Stimulated activated CD4-positive, alpha-beta T cell treated with anti-CD3 and anti-CD28 coated beads, Interleukin-15, amount 100 ng/mL, for 48 hours (primary cell): ENCODE measurements at places on chromosomes 16 and 17.

- DNase-seq, result no peak
Measured at GRCh38 chr16:53626811-53627210, 76.8 kb downstream of the RPGRIP1L start.

- peak; percentile 26 for DNase-seq
Measured at GRCh38 chr17:39813631-39814030, 50.5 kb downstream of the IKZF3 start.

DNA sequence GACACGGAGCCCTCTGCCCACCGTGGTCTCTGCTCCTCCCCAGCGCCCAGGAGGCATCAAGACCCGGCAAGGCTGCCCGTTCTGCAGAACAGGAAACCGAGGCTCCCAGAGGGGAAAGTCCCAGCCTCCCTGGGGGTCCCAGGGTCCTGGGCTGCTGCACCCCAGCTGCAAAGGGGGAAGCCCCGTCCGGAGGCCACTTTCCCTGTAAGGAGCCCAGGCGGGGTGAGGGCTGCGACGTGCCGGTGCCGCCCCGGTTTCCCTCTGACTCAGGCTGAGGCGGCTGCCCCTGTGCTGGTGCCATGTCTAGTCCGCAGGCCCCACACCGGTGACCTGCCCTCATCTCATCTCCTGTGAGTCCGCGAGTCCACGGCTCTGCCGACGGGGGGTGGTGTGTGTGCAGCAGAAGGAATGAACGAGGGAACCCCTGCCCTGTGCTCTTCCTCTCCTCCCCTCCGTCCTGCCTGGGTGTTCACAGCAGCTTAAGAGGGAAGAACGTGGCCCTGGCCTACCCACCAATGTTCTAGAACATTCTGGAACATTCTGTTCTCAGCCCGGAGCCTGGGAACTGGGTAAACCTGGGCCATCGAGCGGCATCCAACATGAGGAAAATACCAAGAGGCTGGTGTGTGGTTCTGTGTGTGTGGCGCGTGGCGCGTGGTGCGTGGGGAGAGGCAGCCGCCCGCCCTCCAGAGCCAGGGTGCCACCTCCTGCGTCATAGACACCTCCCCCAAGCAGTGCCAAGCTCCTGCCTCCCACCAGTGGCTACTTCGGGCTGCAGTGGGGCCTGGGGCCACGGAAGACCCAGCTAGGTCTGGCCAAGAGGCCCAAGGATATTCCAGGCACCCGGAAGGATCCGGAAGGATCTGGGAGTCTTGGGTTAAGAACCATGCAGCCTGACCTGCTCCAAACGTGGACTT, 7.0 kb upstream of the CBFA2T3 start:
- no peak for DNase-seq

GRCh38 chr17:15411384-15412198, 55.8 kb downstream of the CDRT4 start:
- no peak for DNase-seq

DNA sequence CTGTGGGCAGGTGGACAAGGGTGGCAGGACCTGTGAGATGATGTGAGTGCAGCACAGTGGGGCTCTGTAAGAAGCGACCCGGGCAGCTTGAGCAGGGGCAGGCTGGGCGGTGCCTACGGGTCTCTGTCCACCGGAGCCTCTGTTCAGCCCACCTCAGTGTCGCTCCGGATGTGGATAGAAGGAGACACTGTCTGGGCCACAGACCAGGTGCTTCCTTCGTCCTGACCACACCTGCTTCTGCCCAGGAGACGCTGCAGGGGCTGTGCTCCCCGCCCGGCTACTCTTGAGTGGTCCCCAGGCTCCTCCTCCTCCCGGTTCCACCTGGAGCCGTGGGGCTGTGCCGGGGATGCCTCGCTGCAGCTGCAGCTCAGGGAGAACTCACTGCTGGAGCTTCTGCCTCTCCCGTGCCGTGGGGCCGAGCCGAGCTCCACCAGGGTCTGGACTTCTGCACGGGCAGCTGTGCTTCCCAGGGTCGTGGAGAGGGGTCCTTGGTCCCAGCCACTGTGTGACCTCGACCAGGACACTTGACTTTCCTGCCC, 21.5 kb downstream of the METRNL start:
- no peak for DNase-seq

DNA sequence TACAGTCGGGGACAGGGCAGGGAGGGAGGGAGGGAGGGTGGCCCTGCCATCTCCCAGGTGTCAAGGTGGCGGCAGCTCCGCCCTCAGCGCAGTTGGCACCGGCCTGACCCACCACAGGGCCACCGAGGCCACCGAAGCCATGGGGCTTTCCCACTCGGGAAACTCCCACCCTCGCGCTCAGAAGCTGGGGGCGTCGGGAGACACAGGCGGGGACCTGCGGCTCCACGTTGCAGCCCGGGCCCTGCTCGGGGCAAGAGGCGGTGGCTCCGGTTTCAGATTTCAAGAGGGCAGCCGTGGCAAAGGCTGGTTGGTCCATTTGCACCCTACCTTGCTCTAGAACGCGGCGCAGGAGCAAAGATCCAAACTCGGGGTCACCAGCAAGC, 544 bp downstream of the CYB561 start:
- no peak for DNase-seq

GRCh38 chr17:36148559-36149295, 27.7 kb downstream of the TBC1D3B start:
- peak; percentile 43 for DNase-seq

- DNase-seq, result no peak
Measured at GRCh38 chr16:80743273-80743672, 61.1 kb downstream of the CDYL2 start.

DNA sequence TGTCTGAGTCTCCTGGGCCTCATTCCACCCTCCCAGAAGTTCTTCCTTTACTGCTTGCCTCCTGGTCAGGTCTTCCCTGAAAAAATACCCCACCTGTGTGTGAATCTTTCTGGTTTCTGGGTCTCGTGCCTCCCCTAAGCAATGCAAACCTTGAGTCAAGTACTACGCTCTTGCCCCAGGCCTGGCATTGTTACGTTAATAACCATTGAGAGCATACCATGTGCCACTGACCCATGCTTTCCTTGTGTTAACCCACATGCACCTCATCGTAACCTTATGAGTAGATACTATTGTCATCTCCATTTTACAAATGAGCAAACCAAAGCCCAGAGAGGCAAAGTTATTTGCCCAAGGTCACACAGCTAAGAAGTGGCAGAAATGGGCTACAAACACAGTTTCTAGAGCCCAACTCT, 25.4 kb upstream of the TOB1 start:
- no peak for DNase-seq

GRCh38 chr16:739560-740458, 988 bp downstream of the CIAO3 start:
- DNase-seq, result no peak

DNA sequence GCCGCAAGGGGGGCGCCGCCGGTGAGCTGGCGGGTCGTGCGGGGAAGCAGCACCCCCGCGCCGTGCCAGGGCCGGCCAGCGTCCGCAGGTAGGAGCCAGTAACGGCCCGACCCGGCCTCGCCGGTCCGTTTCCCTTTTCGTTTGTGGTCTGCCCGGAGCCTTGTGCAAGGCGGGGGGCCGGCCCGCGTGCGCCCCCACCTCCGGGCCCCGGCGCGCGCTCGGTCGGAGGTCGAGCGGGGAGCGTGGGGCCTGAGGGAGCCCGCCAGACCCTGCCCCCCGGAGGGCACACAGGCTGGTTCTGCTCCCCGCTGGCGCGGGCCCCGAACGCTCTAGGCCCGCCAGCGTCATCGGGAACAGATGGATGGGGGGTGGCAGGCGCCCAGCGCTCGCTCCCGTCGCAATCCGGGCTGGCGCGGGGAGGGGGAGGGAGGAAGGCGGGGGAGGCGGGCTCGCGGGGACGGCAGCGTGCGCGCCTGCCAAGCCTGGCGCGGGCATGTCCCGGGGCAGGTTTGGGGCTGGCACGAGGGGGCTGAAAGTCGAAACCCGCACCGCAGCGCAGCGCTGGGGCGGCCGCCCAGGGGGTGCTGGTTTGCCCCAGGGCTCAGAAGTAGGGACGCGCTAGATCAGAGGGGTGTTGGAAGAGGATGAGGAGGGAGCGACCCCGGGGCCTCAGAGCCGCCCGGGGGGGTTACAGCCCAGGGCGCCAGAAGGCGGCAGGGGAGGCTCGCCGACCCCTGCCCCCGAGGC, 1.5 kb upstream of the GSE1 start:
- DNase-seq, result no peak

DNA sequence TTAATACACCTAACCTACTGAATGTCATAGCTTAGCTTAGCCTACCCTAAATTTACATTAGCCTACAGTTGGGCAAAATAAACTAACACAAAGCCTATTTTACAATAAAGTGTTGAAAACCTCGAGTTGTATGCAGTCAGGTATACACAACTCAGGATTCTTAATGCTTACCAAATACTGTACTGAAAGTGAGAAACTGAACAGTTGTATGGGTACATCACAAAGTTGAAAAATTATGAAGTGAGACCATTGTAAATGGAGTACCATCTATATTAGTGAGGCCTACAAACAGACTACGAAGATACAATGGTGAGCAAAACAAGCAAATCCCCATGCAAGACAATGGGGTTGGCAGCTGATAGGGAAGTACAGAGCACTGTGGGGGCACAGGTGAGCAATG, 79.7 kb downstream of the VAT1L start:
- DNase-seq, result no peak
